HS-5 (cell line): ENCODE measurements at places on chromosomes 6 and 20.

DNA sequence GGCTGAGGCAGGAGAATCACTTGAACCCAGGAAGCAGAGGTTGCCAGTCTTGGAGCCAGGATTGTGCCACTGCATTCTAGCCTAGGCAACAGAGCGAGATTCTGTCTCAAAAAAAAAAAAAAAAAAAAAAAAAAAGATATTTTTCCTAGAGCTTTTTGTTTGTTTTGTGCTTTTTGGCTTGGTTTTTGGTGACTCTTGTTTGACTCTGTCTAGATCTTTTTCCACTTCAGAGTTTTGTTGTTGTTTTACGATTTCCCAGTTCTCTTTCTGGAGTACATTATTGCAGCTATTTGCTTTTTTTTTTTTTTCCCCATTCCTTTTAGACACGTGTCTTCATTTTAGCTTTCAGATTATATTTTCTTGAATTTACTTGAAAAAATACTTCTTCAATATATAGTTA lies 67.0 kb upstream of the AKAP12 start:
- DNase-seq = no peak

DNA sequence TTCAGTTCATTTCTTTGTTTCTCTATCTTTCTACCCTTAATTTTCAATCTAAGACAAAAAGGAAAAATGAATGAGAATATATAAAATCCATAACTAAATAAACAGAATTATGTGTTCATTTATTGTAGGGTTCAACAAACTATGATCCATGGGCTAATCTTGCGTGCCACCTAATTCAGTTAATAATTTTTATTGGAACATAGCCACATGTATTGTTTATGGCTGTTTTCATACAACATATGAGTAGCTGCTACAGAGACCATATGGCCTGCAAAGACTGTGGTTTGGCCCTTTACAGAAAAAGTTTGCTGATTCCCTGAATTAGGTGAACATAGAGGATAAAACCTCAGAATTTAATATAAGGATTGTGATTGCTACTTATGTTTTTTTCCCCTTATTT lies 21.8 kb downstream of the SENP6 start:
- no peak for DNase-seq

GRCh38 chr6:169763881-169764280 lies 12.5 kb downstream of the ERMARD start:
- DNase-seq = no peak

DNA sequence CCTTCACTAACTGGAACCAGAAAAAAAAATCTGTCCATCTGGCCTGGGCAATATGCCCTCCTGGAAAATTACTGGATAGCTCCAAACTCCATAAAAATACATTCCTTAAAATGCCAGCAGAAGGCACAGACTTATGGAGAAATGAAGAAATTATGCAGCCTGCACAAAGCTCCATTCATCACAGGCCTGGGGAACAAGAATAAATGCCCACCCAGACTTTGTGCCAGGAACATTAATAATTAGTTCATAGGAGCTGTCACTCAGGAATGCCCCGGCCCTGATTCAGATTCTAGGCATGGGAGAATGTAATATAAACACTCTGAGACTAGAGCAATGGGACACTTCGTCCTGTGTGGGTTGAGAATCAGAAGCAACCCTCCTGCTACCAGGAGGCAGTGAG lies 199.3 kb downstream of the OTOR start:
- no peak for DNase-seq

GRCh38 chr6:154874773-154875592 lies 120.1 kb upstream of the TIAM2 start:
- DNase-seq = no peak

GRCh38 chr6:38482466-38482865 lies 157.3 kb downstream of the BTBD9 start:
- DNase-seq = no peak

- no peak for DNase-seq
Measured at GRCh38 chr6:96742702-96743101, 94.6 kb downstream of the GPR63 start.

GRCh38 chr20:49501917-49502316 lies 19.4 kb upstream of the KCNB1 start:
- no peak for DNase-seq
